HTR-8/SVneo (cell line): ENCODE measurements at places on chromosomes 2 and 18.

GRCh38 chr18:60543646-60544045 is 171.1 kb upstream of the MC4R start:
- DNase-seq = no peak

DNA sequence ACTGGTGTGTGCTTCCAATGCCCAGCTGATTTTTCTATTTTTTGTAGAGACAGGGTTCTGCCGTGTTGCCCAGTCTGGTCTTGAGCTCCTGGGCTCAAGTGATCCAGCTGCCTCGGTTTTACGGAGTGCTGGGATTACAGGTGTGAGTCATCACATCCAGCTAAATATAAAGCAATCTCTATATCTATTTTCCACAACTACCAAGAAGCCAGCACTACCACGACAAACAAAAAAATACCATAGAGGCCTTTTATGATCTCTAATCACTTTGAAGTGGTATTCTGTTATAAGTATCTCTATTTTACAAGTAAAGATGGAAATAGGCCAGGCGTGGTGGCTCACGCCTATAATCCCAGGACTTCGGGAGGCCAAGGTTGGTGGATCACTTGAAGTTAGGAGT is 34.7 kb downstream of the C2orf74 start:
- no peak for DNase-seq

GRCh38 chr18:58534535-58535301 is 94.2 kb downstream of the ALPK2 start:
- DNase-seq = no peak

DNA sequence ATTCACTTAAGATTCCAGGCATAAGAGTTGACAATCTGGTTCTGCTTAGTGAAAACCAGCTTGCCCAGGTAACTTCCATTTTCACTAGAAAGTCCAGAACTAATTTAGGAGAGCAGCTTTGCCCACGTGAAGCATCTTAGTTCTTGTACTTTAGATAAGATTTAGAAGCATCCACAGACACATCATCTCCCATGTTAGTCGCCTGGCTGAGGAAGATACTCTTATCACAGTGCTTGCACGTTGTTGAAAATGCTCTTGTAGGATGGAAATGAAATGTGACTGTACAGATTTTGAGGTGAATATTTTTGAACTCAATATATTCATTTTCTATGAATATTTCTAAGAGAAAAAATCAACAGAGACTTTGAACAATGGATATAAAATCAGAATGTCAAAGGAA is 159.7 kb downstream of the SOCS6 start:
- no peak for DNase-seq

- no peak for DNase-seq
Measured at GRCh38 chr2:233092432-233093165, 32.5 kb downstream of the INPP5D start.

DNA sequence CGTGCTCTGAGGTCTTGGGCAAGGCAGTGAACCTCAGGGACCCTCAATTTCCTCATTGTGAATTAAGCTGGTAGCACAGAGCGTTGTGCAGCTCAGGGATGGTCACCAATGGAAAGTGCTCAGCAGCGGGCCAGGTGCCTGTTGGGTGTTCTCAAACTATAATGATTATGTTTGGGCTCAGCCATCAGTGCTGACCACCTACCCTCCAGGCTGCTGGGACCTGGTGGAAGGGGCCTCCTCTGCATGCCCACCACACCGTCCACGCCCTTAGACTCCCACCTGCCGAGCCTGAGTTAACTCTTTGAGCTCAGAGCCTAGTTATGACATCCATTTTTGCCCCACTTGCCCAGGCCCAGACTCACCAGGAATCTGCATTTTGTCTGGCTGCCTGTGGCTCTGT is 35.0 kb downstream of the GLI2 start:
- no peak for DNase-seq

DNA sequence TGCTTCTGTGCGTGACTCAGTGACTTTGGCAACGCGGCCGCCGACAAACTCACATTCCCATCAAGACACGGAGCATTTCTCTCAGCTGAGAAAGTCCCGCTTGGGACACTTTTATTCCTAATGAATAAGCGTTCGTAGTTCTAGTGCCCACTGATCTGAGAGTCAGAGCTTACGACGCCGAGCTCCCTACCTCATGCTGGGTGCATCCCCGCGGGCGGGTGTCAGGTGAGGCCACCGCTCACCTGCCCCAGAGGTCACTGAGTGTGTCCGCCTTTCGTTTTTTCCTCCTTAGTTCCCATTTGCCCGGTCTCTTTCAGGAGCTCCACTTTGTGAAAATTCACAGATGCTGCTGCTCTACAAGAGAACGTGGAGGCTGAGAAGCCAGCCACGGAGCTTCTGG is 43.6 kb upstream of the TMEM18 start:
- DNase-seq = no peak

DNA sequence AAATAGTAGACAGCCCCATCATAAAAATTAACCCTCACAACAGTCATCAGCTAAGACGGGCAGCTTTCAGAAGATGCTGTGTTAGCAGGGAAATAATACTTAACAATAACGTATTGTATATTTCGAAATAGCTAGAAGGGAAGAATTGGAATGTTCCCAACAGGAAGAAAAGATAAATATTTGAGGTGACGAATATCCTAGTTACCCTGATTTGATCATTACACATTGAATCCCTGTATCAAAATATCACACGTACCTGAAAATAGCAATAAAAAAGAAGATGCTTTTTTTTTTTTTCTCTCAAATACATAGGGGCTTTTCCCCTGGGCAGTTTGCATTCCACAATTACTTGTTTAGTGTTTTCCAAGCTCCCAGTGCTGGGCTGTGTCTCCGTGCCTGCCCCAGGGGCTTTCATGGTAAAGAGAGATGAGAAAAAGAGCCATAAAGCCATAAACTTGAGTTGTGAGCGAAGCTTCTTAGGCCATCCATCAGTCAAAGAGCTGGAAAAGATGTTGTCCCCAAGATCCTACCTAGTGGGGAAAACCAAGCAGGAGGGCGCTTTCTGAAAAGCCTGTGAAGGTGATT is 183.0 kb upstream of the REV1 start:
- no peak for DNase-seq
